Activated T-cell treated with anti-CD3 and anti-CD28 coated beads for 4 hours (primary cell): ENCODE measurements at places on chromosomes 5 and 9.
A peak's percentile ranks its signal among the peaks of the same experiment; 100 is the strongest.

DNA sequence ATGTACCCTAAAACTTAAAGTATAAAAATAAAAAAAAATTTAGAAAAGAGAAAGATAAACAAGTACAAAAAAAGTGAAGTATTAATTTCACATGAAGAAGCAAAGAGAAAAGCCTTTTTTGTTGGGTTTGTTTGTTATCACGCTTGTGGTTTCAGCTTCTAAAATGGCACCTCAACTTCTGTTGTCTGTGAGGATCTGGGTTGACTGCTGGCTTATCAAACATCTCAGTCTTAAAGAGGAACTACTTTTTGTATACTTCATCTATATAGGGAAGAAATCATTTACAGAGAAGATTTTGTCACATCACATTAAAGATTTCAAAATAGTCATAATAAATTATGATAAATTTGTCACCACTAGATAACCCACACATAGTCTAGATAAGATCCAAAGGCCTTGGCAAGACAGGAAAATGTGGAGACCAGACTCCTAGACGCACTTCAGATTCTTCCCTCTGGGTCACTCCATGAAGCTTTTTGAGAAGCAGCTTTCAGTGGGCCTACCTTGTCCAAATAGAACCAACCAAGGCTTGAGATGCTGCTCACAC lies 8.8 kb upstream of the ADGRV1 start:
- DNase-seq = no peak

- DNase-seq = no peak
Measured at GRCh38 chr9:133361507-133362092, 5.2 kb downstream of the SURF2 start.

GRCh38 chr5:41842777-41843176 lies 27.4 kb downstream of the OXCT1 start:
- DNase-seq = no peak

DNA sequence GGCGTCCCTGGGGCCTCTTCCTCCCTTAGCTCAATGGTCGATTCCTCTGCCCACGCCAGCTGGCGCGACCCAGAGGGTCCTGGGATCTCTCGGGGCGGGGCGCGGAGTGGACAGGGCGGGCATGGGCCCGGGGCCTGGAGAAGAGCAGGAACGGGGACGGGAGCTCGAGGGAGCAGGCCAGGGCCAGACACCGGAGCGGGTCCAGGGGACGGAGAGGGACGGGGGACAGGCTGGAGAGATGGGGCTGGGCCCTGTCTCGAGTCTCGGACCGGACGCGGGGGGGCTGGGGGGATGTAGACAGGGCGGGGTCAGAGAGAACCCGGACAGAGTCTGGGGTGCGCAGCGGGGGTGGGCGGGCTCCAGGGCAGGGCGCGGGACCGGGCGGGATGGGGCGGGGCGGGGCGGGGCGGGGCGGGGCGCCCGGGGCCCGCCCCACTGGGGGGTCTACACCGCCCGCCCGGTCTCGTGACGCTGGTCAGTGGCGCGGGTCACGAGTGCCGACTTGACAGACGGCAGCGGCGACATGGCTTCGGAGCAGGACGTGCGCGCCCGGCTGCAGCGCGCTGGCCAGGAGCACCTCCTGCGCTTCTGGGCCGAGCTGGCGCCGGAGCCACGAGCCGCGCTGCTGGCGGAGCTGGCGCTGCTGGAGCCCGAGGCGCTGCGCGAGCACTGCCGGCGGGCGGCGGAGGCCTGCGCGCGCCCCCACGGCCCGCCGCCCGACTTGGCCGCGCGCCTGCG lies at the start of gene UAP1L1:
UAP1L1 (plus strand) TSS at position 508 of the 738 bp plus-strand sequence; CDS start at position 524, 16 bp downstream.
- DNase-seq = peak; percentile 29

DNA sequence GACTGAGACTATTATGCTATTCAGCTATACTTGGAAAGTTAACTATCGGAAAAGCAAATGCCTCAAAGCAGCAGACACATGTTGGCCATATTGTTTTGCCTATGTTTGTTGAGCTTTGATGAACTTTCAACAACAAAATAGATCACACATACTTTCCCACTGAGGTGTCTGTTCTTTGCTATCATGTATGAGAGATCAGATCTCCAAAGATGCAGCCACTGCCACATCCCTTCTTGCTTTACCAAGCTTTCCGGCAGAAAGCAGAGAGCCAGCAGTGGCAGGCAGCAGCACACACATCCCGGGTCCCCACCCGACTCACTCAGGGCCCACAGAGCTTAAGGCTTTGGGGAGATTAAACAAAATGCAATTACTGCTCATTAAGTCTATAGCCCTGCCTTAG lies 18.8 kb downstream of the ZBTB5 start:
- no peak for DNase-seq

DNA sequence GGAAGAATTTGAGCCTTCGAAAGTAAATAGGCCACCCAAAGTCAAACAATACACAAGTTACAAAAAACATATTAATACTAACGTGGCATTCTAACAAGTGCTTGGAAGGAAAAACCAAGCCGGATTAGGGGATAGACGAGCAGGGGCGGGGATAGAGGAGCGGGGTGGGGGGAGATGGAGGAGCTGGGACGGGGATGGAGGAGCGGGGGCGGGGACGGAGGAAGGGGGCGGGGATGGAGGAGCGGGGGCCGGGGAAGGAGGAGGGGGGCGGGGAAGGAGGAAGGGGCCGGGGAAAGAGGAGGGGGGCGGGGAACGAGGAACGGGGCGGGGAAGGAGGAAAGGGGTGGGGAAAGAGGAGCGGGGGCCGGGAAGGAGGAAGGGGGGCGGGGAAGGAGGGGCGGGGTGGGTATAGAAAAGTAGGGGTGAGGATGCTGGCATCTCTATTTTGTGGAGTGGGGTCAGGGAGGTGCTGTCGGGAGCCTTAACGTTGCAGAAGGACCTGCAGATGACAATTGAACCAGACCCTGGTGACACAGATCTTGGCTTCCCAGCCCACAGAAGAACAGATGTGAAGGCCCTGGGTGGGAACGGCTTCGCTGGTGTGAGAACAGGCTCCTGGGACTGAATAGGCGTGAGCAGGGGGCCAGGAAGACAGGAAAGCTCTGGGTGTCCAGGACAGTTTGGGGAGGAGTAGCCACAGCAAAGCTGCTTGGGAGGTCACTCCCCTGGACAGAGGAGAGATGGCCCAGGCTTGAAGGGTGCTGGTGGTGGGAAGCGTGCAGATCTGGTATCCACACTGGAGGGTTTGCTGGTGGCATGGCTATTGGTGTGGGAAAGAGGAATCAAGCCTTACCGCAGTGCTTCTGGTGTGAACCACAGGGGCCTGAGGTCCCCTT lies 233.3 kb upstream of the DAP start:
- no peak for DNase-seq

DNA sequence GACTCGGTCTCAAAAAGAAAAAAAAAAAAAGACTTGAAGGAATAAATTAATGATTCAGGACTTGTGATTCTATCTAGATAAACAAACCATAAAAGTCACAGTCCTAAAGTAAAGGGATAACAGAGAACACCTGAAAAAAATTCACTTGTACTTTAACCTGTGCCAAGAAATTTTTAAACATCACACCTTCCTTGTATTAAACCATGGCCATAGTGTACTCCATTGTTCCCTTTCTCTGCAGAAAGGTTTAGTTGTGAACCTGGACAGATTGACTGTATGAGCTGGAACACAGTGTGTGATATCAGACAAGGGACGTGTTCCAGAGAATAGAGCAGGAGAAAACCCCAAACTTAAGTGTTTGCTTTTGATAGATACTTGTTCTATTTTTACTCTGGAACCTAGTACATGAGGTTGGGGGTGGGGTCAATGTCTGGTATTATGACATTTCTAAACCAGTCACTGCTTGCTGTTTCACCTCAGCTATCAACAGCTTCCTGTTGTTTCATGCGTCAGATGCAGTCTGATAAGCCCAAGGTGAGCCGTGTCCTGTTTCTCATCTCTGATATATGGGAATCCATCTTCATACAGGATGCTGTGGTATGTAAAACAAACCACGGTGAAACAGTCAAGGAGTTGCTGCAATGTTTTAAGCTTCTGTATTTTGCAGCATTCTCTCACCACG lies 62.5 kb upstream of the ITGA1 start:
- peak; percentile 43 for DNase-seq

- no peak for DNase-seq
Measured at GRCh38 chr5:111165058-111165457, 59.1 kb upstream of the CAMK4 start.

DNA sequence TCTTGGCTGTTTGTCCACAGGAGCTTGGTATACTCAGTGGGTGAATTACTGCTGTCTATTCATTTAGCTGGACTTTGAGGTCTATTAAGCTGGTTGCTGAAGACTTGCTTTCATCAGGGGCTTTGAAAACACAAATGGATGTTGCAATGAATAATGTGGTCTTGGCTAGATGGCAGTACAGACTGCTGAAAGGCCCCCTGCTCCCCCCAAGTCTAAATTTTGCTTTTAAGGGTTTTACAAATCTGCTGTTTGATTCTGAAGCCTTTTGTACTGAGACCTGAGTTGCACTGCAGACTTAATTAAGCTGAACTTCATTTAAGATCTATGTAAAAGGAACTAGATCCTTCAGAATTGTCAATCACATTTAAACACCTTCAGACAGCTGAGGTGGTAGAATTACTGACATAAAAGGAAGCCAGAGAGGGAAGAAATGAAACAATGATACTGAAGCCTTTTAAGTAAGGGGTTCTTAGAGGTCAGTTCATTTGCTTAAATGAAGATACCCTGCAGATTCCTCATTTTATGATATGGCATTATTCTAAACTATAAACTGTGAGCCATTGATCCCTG lies 37.3 kb downstream of the KCTD16 start:
- DNase-seq = no peak

GRCh38 chr9:125521462-125522327 lies 185.3 kb downstream of the MAPKAP1 start:
- no peak for DNase-seq

DNA sequence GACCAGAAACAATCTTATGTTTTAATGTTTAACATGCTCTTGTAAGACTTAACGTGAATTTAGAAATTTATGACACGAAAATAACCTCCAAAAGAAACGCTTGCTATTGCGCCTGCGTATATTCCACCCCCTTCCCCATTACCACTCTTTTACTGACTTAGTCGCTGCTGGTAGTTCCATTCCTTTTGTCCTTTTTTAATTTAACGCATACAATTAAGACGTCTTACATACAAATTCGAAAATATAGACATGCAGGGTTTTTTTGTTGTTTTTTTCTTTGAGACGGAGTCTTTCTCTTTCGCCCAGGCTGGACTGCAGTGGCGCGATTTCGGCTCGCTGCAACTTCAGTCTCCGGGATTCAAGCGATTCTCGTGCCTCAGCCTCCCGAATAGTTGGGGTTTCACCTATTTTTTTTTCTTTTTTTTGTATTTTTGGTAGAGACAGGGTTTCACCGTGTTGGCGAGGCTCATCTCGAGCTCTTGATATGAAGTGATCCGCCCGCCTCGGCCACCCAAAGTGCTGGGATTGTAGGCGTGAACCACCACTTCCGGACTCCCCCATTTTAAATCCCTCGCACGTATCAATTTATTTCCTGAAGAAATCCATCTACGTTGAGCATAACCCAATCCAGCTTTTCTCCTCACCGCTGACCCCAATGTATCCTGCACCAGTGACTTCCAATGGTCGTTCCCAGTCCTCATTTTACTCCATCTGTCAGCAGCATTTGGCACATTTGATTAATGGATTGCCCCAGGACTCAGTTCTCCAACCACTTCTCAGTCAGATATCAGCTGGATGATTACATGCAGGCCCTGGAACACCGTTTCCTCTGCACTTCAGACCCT lies 684 bp upstream of the MED7 start:
- no peak for DNase-seq

GRCh38 chr9:100443781-100444768 lies 17.1 kb downstream of the MSANTD3 start:
- DNase-seq = no peak

DNA sequence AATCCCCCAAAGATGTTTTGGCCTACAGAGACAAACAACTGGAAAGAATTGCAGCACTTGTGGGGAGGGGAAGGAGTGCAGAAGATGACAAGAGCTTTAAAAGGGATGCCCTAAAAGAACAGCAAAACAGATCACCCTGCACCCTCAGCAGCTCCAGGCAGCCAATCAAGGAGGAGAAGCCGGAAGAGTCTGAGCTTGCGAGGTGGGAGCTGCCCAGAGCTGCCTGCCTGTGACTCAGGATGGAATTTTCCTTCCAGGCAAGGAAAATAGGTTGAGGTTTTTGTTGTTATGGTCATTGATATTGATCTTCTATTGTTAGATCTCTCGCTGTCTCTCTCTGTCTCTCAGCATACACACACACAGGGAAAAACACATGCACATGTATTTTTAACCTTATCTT lies 70.3 kb upstream of the MAP1B start:
- DNase-seq = no peak

DNA sequence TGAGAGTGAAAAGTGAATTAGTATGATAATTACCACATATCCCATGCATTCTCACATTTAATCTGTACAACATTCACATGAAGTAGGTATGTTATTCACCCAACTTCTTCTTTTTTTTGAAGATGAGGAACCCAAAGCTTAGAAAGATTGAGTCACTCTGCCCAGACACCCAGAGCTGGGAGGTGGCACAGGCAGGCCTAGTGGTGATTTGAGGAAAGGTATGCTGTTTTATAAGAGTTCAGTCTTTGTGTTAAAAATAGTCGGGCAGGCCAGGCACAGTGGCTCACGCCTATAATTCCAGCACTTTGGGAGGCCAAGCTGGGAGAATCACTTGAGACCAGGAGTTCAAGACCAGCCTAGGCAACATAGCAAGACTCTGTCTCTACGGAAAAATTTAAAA lies 285.3 kb downstream of the NR3C1 start:
- DNase-seq = no peak

GRCh38 chr9:90523958-90524357 lies 118.7 kb downstream of the DIRAS2 start:
- no peak for DNase-seq

GRCh38 chr5:68534131-68534940 lies 318.8 kb downstream of the PIK3R1 start:
- DNase-seq = no peak

DNA sequence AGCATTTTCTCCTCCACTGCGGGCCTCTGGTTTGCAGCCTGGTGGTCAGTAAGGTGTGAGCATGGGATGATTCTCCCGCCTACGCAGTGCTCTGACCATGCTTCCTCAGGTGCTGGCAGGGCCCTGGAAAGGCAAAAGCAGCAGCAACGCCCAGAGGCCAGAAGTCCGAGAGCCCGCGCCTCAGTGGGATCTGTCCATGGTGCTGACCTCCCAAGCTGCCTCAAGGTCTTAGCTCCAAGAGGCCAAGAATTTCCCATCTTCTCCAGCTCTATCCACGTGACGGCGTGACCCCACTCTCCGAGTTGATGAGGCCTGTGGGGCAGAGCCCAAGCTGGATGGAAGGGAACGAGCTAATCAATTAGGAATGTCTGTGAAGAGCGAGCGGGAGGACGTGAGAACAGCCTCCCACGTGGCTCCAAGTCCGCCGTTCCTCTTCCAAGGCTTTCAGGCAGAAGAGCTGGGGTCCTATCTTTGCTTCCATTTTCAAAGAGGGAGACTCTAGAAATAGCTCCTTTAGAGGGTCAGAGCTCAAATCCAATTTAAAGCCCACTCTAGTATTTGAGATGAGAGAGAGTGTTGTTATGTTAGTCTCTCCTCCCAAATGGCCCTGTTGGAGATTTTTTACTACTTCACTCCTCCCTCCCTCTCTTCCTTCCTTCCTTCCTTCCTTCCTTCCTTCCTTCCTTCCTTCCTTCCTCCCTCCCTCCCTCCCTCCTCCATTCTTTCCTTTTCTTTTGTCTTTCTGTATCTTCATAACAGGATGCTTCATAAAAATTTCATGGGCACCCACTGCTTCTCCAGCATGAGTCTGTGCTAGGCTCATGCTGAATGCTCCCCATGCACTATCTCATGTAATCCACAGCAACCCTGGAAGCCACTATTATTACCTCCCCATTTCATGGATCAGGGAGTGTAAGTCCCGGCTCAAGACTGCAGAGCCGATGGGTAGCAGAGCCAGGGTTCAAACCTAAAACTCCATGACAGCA lies 69.3 kb downstream of the OLFM1 start:
- DNase-seq = no peak
